ENCODE measurements at places on chromosomes 5 and 9. TPM values are rescaled to one million over a fixed set of nuclear protein-coding genes. Genes with fewer than 3 reads are reported as not detected.

DNA sequence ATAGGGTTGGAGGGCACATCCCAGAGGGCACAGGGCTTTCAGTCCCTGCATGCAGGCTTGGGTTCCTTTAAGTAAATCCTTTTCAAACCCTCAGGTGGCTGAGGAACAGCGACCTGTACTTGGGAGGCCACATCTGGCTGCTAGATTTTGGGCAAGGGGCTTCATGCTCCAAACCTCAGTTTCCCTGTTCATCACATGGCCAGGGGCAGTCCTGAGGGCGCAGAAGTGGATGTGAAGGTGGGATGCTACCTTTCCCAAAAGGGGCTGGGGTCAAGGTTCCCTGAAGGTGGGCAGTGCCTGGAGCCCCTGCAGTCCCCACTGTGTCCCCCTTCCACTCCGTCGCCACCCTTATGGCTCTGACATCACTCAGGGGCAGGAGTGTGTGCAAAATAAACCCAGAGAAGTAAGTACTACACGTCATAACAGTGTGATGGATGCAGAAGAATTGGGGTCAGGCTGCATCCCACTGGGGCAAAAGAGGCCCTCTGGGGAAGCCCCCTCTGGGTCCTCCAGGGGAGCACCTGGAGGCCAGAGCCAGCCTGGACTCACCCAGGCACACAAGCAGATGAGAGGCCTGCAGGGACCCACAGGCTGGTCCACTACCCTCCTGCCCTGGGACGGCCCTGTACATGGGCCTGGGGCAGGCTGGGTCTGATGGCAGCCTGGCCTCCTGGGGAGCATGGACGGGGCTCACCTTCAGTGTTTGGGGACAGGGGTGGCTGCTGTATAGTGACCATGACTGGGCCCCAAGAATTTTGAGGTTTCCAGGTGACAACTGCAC, 1.9 kb upstream of the CARD19 start:
- H3K27ac ChIP-seq, result no peak overlapping the region
- DNase-seq, result no peak
- no peak overlapping the region for H3K4me3 ChIP-seq
- peaks cover 8% of the 10 kb centered on the region for H3K27me3 ChIP-seq
- no peaks in the 10 kb centered on the region for H3K36me3 ChIP-seq
- 0 out of 2 replicates have a peak, but pooled peaks cover 3% of the 10 kb centered on the region for H3K4me1 ChIP-seq

PCDH12 gene
- 0.12 TPM for total RNA-seq

DNA sequence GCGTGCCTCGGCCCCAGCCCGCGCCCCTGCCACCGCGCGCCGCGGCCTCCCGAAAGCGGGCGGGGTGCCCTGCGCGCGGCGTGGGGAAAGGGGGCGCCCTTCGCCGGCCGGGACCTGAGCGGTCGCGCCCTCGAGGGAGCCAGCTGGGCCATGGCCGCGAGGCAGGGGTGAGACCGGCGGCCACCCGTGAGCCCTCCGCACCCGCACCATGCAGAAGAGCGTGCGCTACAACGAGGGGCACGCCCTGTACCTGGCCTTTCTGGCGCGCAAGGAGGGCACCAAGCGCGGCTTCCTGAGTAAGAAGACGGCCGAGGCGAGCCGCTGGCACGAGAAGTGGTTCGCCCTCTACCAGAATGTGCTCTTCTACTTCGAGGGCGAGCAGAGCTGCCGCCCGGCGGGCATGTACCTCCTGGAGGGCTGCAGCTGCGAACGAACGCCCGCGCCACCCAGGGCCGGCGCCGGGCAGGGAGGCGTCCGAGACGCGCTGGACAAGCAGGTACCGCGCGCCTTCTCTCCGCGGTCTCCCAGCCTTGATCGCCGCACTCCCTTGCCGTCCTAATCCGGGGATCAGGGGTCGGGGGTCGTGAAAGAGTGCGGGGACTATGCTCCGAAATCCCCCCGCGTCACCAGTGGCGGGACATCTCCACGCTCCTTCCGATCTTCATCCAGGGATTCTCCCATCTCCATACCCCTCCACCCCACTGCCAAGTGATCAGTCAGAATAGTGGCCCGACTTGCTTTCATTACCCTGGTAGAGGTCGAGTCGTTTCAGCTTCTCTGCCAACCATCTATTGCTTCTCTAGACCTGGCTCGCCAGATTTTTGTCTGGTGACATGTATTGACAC, 590 bp downstream of the RASGRF2 start:
- H3K36me3 ChIP-seq, result no peaks in the 10 kb centered on the region
- peak overlapping the region; percentile 69 for H3K4me3 ChIP-seq
- peaks cover 66% of the 10 kb centered on the region for H3K4me1 ChIP-seq
- DNase-seq, result peak; percentile 58
- H3K27me3 ChIP-seq, result peaks cover 30% of the 10 kb centered on the region

DNA sequence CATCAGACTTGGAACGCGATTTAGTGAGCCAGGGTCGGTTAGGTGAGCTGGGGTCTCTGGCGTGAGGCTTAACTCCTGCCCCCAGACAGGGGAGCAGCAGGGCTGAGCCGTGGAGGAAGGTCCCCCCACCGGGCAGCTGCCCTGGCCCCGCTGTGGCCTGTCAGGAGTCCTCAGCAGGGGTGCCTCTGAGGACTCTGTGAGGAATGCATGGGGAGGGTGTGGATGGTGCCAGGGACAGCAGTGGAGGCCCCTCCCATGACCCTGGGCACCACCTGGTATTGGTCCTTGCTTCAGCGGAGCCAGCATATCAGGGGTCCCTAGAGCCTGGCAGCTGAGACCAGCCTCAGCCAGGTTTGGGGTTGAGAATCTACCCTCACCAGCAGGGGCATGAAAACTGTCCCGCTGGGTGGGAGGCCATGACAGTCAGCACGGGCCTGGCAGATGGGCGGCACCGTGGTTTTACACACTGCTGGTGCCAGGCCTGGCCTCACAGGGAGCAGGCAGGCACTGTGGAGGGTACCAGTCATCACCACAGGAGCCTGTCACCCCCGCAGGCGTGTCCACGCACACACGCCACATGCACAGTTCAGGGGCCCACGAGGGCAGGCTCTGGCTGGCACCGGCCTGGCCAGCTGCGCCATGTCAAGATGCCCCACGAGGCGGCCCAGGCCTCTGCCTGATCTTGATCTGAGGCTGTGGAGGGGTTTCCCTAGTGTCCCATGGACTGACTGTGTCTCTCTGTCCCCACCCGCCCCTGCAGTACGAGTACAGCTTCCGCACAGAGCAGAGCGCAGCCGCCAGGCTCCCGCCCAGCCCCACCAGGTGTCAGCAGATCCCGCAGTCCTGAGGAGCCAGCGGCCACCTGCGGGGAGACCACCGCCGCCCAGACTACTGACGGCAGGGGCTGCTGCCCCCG, 111.1 kb upstream of the LMX1B start:
- DNase-seq, result peak; percentile 54
- H3K4me1 ChIP-seq, result peaks cover 2% of the 10 kb centered on the region
- H3K36me3 ChIP-seq, result no peaks in the 10 kb centered on the region
- H3K4me3 ChIP-seq, result no peak overlapping the region
- H3K27me3 ChIP-seq, result peaks cover 15% of the 10 kb centered on the region

DNA sequence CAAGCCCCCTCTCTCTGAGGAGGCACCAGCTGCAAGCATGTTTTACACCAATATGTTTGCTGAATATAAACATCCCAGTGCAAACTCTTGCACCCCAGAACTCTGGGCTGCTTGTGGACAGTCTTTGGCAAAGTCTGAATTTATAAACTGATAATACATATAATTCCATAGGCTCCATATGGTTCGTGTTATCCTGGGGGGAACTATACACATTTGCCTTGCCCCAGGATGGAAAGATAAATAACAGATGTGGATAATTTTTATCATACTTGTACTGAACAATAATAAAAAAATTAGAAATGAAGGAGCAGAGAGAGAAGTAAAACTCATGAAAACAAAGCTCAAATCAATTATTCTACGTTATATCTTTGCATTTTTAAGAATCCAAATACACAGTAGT, 50.6 kb upstream of the GAS1 start:
- no peaks in the 10 kb centered on the region for H3K36me3 ChIP-seq
- no peak for DNase-seq
- no peaks in the 10 kb centered on the region for H3K4me1 ChIP-seq

- no peak for DNase-seq
- no peak overlapping the region for H3K4me3 ChIP-seq
- H3K4me1 ChIP-seq, result no peaks in the 10 kb centered on the region
- H3K27ac ChIP-seq, result no peak overlapping the region
Measured at GRCh38 chr5:85823462-85824426, 794.0 kb upstream of the COX7C start.

DNA sequence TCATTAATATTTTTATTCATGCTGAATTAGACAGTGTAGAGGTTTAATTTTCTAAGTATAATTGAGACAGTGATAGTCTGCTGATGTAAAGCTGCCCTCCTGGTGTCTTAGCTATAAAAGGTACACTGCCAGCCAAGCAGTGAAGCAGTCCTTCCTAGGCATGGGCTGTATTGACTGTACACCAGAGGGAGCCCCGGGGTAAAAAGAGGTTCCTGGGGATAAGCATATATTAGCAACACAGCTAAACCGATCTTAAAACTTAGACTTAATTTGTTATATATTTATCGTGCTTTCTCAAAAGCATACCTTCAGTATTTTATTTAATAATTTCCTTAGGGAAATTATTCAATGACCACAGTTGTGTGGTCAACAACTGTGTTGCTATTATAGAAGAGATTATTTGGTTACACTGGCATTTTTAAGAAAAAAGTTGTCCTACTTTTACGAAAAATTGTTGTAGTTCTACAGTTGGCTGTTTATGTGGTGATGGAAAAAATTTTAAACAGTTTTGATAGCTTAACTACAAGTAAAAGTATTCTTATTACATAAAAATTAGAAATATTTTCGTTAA, 68.8 kb downstream of the ELL2 start:
- peaks cover 24% of the 10 kb centered on the region for H3K4me1 ChIP-seq
- no peaks in the 10 kb centered on the region for H3K36me3 ChIP-seq
- no peaks in the 10 kb centered on the region for H3K27me3 ChIP-seq
- no peak overlapping the region for H3K27ac ChIP-seq

GRCh38 chr5:64789457-64789856, 20.7 kb downstream of the CWC27 start:
- H3K36me3 ChIP-seq, result no peaks in the 10 kb centered on the region
- H3K27me3 ChIP-seq, result no peaks in the 10 kb centered on the region
- H3K27ac ChIP-seq, result no peak overlapping the region
- H3K4me1 ChIP-seq, result no peaks in the 10 kb centered on the region

DNA sequence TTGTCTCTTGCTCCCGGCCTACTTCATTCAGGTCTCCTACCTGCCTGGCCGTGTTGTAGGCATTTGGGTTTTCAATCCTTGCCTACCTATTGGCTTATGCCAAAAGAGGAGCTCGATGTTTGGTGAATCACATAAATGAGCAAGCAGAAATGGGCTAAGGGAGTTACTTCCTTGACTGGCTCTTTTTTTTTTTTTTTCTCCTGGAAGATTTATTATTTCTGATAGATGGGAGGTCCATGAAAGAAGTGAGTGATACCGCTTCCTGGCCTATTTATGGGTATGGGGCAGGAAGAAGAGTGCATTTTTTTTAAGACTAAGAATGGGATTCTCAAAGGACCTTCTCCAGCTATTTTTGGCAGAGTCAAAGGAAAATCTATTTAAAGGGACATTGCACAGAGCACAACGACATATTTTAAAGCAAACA, 294.1 kb downstream of the ARHGAP26 start:
- H3K27ac ChIP-seq, result no peak overlapping the region
- DNase-seq, result no peak
- H3K4me3 ChIP-seq, result no peak overlapping the region
- H3K27me3 ChIP-seq, result no peaks in the 10 kb centered on the region

TTC33 gene
- total RNA-seq, result 11.5 TPM

- no peak overlapping the region for H3K4me3 ChIP-seq
- H3K27ac ChIP-seq, result no peak overlapping the region
- H3K4me1 ChIP-seq, result no peaks in the 10 kb centered on the region
- H3K27me3 ChIP-seq, result no peaks in the 10 kb centered on the region
Measured at GRCh38 chr9:11992866-11993265, 700.3 kb upstream of the TYRP1 start.

- H3K4me3 ChIP-seq, result no peak overlapping the region
- no peak overlapping the region for H3K27ac ChIP-seq
- H3K4me1 ChIP-seq, result no peaks in the 10 kb centered on the region
- no peaks in the 10 kb centered on the region for H3K27me3 ChIP-seq
- H3K36me3 ChIP-seq, result no peaks in the 10 kb centered on the region
Measured at GRCh38 chr5:159003045-159004030, 96.4 kb downstream of the EBF1 start.

- no peak for DNase-seq
- H3K4me1 ChIP-seq, result no peaks in the 10 kb centered on the region
- H3K4me3 ChIP-seq, result no peak overlapping the region
- H3K27ac ChIP-seq, result no peak overlapping the region
- H3K27me3 ChIP-seq, result no peaks in the 10 kb centered on the region
Measured at GRCh38 chr9:29245351-29245750, 1672.1 kb upstream of the C9orf72 start.

DYNC2I2 gene
- total RNA-seq, result 68.4 TPM
